MM.1S (cell line): ENCODE measurements at places on chromosomes 2 and 18.

GRCh38 chr2:191950132-191950874, 103.4 kb upstream of the CAVIN2 start:
- H3K4me3 ChIP-seq, result no peak overlapping the region
- no peak for DNase-seq
- no peaks in the 10 kb centered on the region for H3K4me1 ChIP-seq
- H3K27me3 ChIP-seq, result no peaks in the 10 kb centered on the region
- H3K27ac ChIP-seq, result no peak overlapping the region

- DNase-seq, result no peak
- no peaks in the 10 kb centered on the region for H3K27me3 ChIP-seq
- no peaks in the 10 kb centered on the region for H3K4me1 ChIP-seq
Measured at GRCh38 chr2:134819334-134819733, 19.1 kb upstream of the ACMSD start.

DNA sequence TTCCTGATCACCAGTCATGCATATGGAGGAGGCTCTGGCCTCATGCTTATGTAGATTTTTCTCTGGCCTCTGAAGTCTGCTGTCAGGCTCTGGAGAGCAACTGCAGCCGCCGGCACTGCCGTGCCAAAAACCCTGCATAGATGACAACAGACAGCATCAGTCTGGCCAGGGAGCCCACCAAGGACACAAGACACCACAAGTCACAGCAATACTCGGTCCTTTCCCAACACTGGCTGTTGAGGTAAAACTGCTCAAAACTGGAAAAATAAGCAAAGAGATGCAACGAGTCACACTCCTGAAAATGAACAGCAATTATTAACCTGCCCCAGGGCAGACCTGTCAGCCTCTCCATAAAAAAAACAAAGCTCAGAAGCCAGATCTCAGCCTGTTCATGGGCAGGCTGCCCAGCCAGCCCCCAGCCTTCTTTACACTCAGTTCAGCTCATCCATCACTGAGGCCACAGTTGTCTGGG, 186.0 kb upstream of the RAB6C start:
- DNase-seq, result no peak
- H3K27me3 ChIP-seq, result no peaks in the 10 kb centered on the region
- no peaks in the 10 kb centered on the region for H3K36me3 ChIP-seq

- H3K27me3 ChIP-seq, result no peaks in the 10 kb centered on the region
- H3K27ac ChIP-seq, result no peak overlapping the region
- H3K36me3 ChIP-seq, result no peaks in the 10 kb centered on the region
Measured at GRCh38 chr2:33058716-33059470, 112.1 kb downstream of the LTBP1 start.

- no peak for DNase-seq
- 0 out of 2 replicates have a peak, but pooled peaks cover 6% of the 10 kb centered on the region for H3K36me3 ChIP-seq
- no peaks in the 10 kb centered on the region for H3K27me3 ChIP-seq
- no peaks in the 10 kb centered on the region for H3K4me1 ChIP-seq
- no peak overlapping the region for H3K27ac ChIP-seq
Measured at GRCh38 chr2:65092791-65093190, 36.6 kb downstream of the CEP68 start.

- 0 out of 2 replicates have a peak, but pooled peaks cover 3% of the 10 kb centered on the region for H3K36me3 ChIP-seq
- no peak for DNase-seq
- H3K27ac ChIP-seq, result no peak overlapping the region
- no peak overlapping the region for H3K4me3 ChIP-seq
Measured at GRCh38 chr2:134386310-134386709, 132.4 kb downstream of the MGAT5 start.

DNA sequence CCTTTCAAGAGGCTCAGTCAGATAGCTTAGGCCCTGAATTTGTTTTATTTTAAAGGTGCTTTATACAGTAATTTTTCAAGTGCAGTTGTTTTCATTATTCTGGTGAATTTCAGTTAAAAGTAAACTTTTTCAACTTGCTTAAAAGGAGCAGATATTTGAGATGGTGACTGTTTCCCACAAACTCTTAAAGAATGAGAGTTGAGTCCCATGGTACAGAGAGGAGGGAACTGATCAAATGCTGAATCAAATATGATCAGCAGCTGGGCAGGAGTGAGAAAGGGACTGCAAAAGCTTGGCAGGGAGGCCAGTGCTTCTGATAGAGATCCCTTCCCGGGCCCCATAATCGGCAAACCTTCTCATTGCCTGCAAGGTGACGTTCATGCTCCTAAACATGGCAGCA, 91.2 kb downstream of the KCNS3 start:
- no peaks in the 10 kb centered on the region for H3K36me3 ChIP-seq
- H3K27me3 ChIP-seq, result no peaks in the 10 kb centered on the region
- peaks cover 12% of the 10 kb centered on the region for H3K4me1 ChIP-seq
- H3K4me3 ChIP-seq, result no peak overlapping the region
- DNase-seq, result no peak

GRCh38 chr18:77130229-77131099, 2.1 kb downstream of the MBP start:
- no peak overlapping the region for H3K4me3 ChIP-seq

- H3K27me3 ChIP-seq, result no peaks in the 10 kb centered on the region
- no peaks in the 10 kb centered on the region for H3K4me1 ChIP-seq
- DNase-seq, result no peak
- no peak overlapping the region for H3K4me3 ChIP-seq
- H3K36me3 ChIP-seq, result no peaks in the 10 kb centered on the region
- no peak overlapping the region for H3K27ac ChIP-seq
Measured at GRCh38 chr2:194491409-194492115, 1165.5 kb upstream of the SLC39A10 start.

DNA sequence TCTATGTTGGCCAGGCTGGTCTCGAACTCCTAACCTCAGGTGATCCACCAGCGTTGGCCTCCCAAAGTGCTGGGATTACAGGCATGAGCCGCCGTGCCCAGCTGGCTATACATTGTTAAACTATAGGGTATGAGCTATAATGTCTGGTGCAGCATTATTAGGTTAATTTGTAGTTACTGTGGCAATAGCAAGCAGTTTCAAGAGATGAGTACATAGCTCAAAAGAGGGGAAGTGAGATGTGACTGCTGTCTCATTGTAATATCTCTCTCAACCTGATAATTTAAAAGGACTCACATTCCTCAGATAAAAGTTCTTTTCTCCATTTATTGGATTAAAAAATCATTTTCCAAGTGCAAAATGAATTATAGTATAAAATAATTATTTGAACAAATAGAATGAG, 116.4 kb downstream of the INO80D start:
- H3K27ac ChIP-seq, result no peak overlapping the region
- no peak for DNase-seq
- no peaks in the 10 kb centered on the region for H3K27me3 ChIP-seq
- H3K36me3 ChIP-seq, result no peaks in the 10 kb centered on the region
- no peaks in the 10 kb centered on the region for H3K4me1 ChIP-seq
- H3K4me3 ChIP-seq, result no peak overlapping the region

DNA sequence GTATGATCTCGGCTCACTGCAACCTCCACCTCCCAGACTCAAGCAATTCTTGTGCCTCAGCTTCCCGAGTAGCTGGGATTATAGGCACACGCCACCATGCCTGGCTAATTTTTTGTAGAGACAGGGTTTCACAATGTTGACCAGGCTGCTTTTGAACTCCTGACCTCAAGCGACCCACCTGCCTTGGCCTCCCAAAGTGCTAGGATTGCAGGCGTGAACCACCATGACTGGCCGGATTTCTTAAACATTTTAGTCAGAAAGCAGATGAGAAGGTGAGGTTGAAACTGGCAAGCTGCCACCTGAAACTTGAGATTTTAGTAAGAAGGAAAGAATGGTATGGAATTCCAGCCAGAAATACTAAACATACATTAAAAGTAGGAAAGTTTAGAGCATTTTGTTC, 31.9 kb downstream of the KLHL23 start:
- H3K27ac ChIP-seq, result no peak overlapping the region
- no peaks in the 10 kb centered on the region for H3K36me3 ChIP-seq
- peaks cover 23% of the 10 kb centered on the region for H3K27me3 ChIP-seq
- no peak overlapping the region for H3K4me3 ChIP-seq

- H3K36me3 ChIP-seq, result no peaks in the 10 kb centered on the region
- DNase-seq, result no peak
- no peaks in the 10 kb centered on the region for H3K27me3 ChIP-seq
- H3K4me3 ChIP-seq, result no peak overlapping the region
Measured at GRCh38 chr2:239061824-239062570, 214.1 kb downstream of the TWIST2 start.

DNA sequence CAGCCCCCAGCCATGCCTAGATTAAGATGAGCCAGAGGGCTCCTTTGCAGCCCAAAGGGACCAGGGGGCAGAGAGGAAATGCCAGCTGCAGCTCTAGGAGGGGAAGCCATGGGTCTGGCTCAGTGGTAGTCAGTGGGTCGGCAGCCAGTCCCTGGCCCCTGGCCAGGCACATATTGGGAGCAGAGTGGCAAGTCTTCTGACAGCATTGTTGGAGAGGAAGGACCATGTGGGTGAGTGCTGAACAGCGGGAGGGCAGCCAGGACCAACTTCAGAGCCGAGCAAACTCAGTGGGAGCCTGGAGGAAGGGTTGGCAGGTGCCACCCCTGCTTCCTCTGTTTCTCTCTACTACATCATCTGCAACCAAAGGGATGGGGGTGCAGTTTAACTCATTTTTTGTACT, 140.5 kb upstream of the PELI1 start:
- peaks cover 16% of the 10 kb centered on the region for H3K4me1 ChIP-seq
- no peak for DNase-seq
- no peak overlapping the region for H3K27ac ChIP-seq
- H3K4me3 ChIP-seq, result no peak overlapping the region
- no peaks in the 10 kb centered on the region for H3K36me3 ChIP-seq

GRCh38 chr18:29153091-29153490, 976.2 kb upstream of the CDH2 start:
- no peaks in the 10 kb centered on the region for H3K4me1 ChIP-seq
- no peak overlapping the region for H3K4me3 ChIP-seq

GRCh38 chr2:176025932-176026331, 23.9 kb upstream of the LNPK start:
- DNase-seq, result no peak
- no peak overlapping the region for H3K4me3 ChIP-seq
- H3K4me1 ChIP-seq, result no peaks in the 10 kb centered on the region
- no peaks in the 10 kb centered on the region for H3K27me3 ChIP-seq

DNA sequence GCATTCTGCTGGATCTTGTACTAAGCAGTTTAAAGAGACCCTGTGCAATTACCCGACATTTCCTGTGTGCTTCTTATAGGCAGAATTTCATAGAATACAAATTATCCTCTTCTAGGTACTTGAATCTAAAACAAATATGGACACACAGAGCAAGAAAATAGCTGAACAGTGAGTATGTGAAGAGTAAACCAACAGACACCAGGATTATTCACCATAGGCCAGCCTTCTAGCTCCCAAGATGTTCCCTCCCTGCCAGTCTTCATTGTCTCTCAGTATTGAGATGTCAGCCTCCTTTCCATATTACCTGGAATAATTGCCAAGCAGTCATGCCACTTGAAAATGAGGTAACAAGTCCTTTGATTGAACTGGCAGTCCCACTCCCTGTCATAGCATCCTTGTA, 187.1 kb downstream of the PTPRM start:
- no peak for DNase-seq
- no peaks in the 10 kb centered on the region for H3K36me3 ChIP-seq
- H3K27ac ChIP-seq, result no peak overlapping the region
- H3K4me3 ChIP-seq, result no peak overlapping the region

GRCh38 chr2:20797096-20797495, 25.8 kb downstream of the LDAH start:
- no peaks in the 10 kb centered on the region for H3K36me3 ChIP-seq
- DNase-seq, result no peak
- no peak overlapping the region for H3K27ac ChIP-seq
- H3K27me3 ChIP-seq, result no peaks in the 10 kb centered on the region

- no peak overlapping the region for H3K27ac ChIP-seq
- H3K4me3 ChIP-seq, result no peak overlapping the region
- DNase-seq, result no peak
- no peaks in the 10 kb centered on the region for H3K4me1 ChIP-seq
- no peaks in the 10 kb centered on the region for H3K27me3 ChIP-seq
- H3K36me3 ChIP-seq, result no peaks in the 10 kb centered on the region
Measured at GRCh38 chr2:188659656-188660406, 314.3 kb upstream of the COL3A1 start.

GRCh38 chr18:39191931-39192330, 1626.3 kb upstream of the CELF4 start:
- H3K4me1 ChIP-seq, result no peaks in the 10 kb centered on the region
- H3K4me3 ChIP-seq, result no peak overlapping the region
- DNase-seq, result no peak
- no peaks in the 10 kb centered on the region for H3K27me3 ChIP-seq

DNA sequence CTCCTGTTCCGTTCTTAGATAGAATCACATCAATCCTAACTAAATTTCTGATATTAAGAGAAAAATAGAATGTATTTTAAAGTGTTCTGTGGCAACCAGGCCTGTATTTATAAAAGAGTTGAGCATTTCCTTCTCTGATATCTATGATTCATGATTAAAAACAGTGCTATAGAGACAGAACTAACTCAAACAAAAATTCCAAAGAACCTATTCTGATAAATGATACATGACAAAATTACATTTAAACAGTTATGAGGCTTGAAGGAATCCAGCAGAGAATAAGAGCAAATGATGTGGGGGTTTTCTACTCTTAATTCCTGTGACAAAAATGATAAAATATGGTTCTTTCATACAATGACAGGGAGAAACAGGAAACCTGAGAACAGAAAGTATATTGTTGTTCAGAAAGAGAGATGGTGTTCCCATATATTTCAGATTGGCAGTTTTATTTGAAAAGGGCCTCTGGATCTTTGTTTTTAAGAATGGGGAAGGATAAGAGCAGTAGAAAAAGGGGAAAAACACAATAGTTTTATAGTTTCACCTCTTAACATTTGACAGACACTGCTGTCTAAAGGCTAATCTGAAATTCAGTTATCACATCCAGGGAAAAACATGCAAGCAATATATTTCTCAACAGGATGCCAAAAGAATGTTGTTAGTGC, 944.3 kb downstream of the LRP1B start:
- no peaks in the 10 kb centered on the region for H3K4me1 ChIP-seq
- DNase-seq, result no peak
- no peak overlapping the region for H3K27ac ChIP-seq
- H3K27me3 ChIP-seq, result no peaks in the 10 kb centered on the region
